ENCODE measurements at places on chromosomes 12 and 14. TPM values are rescaled to one million over a fixed set of nuclear protein-coding genes. Genes with fewer than 3 reads are reported as not detected.

The SLC17A8 gene
- not detected for total RNA-seq

The COX8C gene
- not detected for total RNA-seq

DNA sequence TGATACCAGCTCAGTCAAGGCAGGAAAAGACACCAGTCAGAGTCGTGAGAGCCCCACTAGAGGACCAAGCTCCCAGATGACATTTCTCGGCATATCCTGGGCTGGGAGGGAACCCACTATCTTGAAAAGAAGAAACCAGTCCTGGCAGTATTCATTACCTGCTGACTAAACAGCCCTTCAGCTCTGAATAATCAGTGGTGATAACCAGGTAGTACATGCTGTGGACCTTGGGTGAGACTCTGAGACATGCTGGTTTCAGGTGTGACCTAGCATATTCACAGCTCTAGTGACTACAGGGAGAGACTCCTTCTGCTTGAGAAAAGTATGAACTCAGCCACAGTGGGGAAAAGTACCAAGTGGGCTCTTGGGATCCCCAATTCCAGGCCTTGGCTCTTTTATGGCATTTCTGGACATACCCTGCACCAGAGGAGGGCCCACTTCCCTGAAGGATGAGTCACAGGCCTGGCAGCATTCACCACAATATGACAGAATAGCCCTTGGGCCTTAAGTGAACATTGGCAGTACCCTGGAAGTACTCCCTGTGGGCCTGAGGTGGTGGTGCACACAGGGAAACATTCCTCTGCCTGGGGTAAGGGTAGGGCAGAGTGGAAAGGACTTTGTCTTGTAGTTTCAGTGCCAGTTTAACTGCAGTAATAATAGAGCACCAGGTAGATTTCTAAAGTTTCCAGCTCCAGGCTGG is 82.6 kb upstream of the SLC38A4 start:
- DNase-seq: no peak

- DNase-seq: no peak
These were observed 614.9 kb downstream of the SLC16A7 start for GRCh38 chr12:60210756-60211155.

DNA sequence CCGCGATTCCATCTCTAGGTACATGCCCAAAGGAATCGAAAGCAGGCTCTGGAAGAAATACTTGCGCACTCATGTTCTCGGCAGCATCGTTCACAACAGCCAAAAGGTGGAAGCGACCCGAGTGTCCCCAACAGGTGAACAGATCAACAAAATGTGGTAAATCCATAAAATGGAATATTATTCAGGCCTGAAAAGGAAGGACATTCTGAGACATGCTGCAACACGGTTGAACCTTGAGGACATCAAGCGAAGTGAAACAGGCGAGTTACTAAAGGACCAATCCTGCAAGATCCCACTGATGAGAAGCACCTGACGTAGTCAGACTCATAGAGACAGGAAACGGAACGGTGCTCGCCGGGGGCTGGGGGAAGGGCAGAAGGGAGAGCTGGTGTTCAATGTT is 17.5 kb upstream of the DIO3 start:
- DNase-seq: no peak

- no peak for DNase-seq
These were observed 1.7 kb downstream of the HECTD1 start for GRCh38 chr14:31205681-31206535.

GRCh38 chr12:64688219-64688618 is 71.0 kb downstream of the GNS start:
- DNase-seq: no peak

- no peak for DNase-seq
These were observed 432.6 kb downstream of the C12orf50 start for GRCh38 chr12:87596636-87597035.

Measured in activated naive CD8-positive, alpha-beta T cell treated with anti-CD3 and anti-CD28 coated beads for 36 hours (primary cell).